ENCODE measurements at places on chromosomes 12 and 14.

DNA sequence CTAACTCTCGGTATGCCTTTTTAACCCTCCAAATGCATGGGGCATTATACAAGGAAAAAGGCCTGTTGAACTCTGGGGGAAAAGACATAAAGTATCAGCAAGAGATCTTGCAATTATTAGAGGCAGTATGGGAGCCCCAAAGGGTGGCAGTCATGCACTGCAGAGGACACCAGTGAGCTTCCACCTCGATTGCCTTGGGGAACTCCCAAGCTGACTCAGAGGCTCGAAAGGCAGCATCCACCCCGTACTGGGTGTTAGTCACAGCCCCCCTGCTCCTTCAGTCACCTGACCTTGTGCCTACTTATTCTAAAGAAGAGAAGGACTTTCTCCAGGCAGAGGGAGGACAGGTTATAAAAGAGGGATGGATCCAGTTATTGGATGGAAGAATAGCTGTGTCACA, 781.4 kb upstream of the TMEM132C start:
- DNase-seq: no peak

- no peak for DNase-seq
These were observed 795.3 kb downstream of the VRK1 start for GRCh38 chr14:97592341-97592980.

- DNase-seq: no peak
These were observed 179.7 kb upstream of the VASH1 start for GRCh38 chr14:76581592-76581991.

DNA sequence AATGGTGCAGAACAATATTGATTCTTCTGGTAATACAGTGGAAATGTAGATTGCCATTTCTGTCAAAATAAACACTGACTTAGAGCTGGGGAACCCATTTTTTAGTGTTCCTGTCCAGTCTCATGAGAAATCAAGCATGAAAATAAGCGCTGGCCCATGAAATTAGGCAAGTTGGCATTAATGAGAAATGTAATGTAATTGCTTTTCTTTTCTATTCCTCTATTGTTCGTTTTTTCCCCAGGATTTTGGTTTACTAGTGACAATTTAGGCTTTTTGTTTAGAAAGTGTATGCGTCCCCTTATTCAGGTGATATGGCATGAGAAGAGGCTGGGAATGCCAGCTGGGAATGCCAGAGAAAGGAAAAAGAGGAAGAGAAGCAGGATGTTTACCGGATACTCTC, 64.4 kb upstream of the KICS2 start:
- no peak for DNase-seq

DNA sequence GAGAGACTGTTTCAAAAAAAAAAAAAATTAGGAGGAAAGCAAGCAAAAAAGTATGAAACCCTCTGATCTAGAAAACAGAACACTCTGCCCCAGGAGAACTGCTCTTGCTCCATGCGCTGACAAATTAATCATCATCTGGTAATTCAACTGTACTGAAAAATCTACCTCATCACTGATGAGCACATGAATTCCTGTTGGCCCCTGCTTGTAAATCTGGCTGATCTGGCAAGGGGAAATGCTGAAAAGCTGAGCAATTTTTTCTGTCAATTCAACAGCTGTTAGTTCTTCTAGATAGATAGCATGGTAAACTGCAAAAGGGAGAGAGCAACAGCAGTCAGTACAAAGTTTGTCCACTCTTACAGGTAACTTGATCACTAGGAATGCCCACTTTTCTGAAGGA, 15.2 kb upstream of the CSRNP2 start:
- no peak for DNase-seq

DNA sequence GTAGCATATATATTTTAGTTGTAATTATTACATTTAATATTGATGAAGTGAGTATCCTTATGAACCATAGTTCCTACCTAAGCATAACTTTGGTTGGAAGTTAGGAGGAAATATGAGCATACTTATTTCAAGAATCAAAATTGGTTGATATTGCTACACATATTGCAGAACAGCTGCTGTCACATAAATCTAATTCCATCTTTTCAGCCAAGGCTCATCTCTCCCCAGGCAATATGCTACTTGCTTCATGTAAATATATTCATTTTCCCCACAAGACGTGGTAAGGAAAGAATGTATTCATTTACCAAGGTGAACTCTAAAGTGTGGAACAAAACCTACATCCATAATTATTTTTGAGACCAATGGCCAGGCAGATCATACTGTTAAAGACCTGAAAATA, 62.5 kb upstream of the HIF1A start:
- DNase-seq: no peak
